Activated CD4-positive, alpha-beta T cell treated with anti-CD3 and anti-CD28 coated beads, Interleukin-2, amount 50 U/mL, for 1 hour (primary cell): ENCODE measurements at places on chromosomes 12 and 14.

DNA sequence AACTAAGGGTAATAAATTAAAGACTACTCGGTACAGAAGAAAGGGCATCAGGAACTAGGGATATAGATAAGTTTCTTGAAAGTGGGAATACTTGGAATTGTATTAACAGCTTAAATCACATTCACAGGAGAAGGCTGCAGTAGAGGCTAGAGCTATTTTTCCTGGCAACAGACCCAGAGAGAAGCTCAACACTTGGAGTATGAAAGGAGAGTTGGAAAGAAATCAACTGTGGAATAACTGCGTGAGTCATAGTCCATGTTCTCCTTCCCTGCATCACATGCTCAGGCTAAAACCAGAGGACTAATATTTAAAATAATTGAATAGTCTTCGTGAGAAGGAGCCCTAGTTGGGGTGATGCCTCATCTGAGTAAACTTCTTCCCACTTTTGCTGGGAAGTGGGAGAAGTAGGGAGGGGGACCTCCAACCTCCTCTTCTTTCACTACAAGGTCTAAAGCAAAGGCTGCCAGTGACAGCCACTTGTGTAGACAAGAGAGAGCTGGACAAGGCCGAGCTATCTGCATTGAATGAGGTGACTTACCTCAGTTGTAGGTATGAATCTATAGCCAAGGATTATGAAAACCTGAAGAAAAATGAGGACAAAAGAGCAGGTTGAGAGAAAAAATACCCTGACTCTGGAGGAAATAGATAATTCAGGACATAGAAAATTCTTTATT lies 32.7 kb downstream of the DYRK2 start:
- DNase-seq: no peak

DNA sequence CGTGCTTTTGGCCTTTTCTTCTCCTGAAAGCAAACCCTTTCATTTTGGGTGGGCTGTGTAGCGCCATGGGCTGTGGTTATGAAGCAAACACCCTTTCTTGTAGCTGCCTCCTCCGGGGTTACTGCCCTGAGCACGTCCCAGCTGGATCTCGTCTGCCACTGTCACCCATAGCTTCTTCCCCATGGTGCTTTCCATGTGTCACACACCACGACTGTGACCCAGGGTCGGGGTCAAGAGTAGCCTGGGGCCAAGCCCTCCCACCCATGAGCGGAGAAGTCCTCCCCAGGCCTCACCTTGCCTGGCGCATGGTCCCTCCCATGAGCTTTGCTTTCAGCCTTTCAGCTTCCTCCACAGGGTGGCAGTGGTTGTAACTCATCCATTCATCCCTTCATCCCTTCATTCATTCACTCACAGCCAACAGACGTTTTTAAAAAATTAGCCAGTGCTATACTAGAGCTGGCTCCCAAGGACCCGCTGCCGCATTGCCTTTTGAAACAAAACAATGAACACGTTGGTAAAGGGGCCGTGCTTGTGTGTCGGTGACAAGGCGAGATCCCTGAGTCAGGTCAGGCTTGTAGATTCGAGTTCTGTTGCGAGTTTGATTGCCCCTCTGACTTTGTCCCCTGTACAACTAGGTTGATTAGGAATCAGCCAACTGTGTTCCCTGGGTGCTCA lies 29.5 kb downstream of the MEG3 start:
- DNase-seq: no peak

GRCh38 chr14:72852194-72852593 lies 41.7 kb downstream of the DPF3 start:
- DNase-seq: no peak

DNA sequence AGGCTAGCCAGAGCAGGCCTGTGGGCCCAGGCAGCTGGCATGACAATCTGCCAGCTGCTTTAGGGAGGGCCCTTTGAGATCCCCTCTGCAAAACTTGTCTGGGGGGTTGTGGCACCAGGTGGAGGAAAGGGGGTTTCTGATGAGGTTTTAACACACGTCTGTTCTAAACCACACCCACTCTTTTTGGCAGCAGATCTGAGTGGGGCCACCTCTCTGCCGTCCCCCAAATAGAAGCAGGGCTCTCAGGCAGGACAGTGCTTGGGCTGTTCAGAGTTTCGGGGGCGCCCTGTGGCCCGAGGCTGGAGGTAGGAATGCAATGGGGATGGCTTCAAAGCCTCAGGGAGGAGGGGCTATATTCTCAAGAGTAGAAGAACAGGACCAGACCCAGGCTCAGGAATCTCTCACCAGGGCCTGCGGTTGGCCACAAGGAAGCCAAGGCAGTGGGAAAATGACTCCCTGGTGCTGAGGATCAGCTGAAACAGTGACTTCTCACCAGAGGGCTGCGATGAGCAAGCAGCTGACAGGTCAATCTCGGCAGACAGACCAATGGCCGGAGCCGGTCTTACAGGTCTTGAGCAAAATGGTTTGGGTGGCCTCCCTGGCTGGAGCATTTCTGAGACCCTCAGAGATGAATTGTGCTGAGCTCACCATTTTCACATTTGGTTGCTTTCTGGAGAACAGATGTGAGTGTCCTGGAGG lies 1.5 kb upstream of the KRT5 start:
- DNase-seq: no peak

GRCh38 chr14:74988131-74988530 lies 14.6 kb upstream of the EIF2B2 start:
- no peak for DNase-seq

GRCh38 chr12:94309373-94309772 lies 150.3 kb downstream of the CEP83 start:
- no peak for DNase-seq

- no peak for DNase-seq
These were observed 948.1 kb downstream of the NRXN3 start for GRCh38 chr14:79118291-79118690.

- no peak for DNase-seq
These were observed 19.7 kb downstream of the TSPAN19 start for GRCh38 chr12:85016413-85016812.

DNA sequence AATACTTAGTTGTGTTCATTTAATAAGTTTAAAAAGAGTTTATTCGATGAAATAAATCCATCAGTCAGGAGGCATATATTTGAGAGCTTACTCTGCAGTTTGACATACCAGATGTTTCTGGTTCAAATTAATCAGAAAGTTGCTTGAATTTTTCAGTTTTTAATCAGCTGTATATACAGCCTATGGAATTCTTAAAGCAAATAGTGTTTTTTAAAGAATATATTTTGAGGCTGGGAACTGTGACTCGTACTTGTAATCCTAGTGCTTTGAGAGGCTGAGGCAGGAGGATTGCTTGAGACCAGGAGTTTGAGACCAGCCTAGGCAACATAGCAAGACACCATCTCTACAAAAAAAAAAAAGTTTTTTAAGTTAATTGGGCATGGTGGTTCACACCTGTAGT lies 112.1 kb downstream of the MON2 start:
- DNase-seq: no peak

GRCh38 chr12:27193106-27193505 lies 51.0 kb upstream of the STK38L start:
- DNase-seq: no peak

GRCh38 chr14:97491697-97492096 lies 694.5 kb downstream of the VRK1 start:
- DNase-seq: no peak

DNA sequence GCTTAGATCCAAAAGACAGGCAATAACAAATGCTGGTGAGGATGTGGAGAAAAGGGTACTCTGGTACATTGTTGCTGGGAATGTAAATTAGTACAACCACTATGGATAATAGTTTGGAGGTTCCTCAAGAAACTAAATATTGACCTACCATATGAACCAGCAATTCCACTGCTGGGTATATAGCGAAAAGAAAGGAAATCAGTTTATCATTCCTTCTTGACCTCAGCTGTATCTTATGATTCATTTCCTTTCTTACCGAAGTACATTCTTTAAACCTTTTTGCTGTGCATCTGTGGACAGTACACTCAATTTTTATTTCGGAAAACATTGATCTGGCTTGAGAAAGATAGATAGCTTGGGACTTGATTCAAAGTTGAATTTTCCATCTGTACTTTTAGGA lies 183.2 kb upstream of the LRFN5 start:
- DNase-seq: no peak

DNA sequence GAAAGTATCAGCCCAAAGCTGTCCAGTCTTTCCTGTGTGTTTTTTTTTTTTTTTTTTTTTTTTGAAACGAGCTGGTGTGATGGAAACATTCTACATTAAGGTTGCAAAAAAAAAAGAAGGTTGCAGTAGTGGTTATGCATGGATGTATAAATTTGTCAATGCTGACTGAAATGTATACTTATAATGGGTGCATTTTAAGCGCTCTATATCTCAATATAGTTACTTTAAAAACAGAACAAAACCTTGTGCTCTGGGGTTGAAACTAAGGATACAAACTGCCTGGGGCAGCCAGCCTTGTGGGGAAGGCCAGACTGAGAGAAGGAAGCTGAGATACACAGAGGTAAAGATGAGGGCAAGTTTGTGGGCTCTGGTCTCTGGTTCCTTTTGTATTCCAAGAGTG lies 87.3 kb upstream of the RMST start:
- DNase-seq: no peak

DNA sequence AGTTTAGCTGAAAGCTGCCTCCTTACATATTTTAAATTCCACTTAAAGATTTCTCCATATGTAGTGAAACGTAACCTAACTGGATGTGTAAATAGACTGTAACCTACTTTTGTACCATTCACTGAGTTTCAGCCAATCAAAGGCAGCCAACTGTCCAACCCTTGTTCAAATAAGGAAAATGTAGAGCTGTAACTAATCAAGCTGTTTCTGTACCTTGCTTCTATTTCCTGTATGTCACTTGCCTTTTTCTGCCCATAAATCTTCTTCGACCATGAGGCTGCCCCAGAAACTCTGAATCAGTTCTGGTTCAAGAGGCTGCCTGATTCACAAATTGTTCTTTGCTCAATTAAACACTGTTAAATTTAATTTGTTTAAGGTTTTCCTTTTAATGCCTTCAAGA lies 6.3 kb downstream of the SLC7A8 start:
- DNase-seq: no peak

GRCh38 chr14:81946834-81947798 lies 413.5 kb upstream of the SEL1L start:
- DNase-seq: no peak

GRCh38 chr12:12606781-12607589 lies 4.7 kb upstream of the CREBL2 start:
- DNase-seq: no peak

GRCh38 chr14:22836301-22837113 lies at the start of gene MMP14:
TSS of gene MMP14 (plus strand) at chr14:22836585. CDS start at chr14:22836818, 233 bp downstream.
- DNase-seq: no peak

GRCh38 chr14:24578558-24578957 lies 2.5 kb upstream of the CTSG start:
- no peak for DNase-seq

DNA sequence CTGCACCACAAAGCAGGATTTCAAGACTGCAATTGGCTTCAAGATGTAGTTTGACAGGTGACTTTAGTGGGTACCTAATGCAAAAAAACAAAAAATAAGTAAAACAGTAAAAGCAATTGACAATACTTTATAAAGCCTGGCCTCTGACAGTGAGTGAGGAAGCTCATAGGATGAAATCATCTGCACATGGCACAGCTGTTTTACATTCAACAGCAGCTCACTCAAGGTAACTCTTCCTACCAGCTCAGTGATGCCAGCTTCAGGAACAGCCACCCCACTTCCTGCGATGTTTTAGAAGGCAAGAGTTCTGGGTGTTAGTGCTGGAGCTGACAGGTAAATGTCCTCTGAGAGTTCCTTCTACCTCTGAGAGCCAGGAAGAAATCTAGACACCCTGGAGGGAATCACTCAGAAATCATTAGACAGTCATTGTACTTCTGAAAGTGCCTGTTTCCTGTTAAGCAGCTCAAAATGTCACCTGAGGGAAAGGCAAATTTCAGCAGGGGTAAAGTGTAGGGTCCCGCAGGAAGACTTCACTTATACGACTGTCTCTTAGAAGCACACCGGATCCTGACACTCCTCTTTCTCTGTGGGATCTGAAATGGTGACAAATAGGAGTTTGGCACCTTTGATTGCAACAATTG lies 99.9 kb downstream of the FOXN3 start:
- no peak for DNase-seq

DNA sequence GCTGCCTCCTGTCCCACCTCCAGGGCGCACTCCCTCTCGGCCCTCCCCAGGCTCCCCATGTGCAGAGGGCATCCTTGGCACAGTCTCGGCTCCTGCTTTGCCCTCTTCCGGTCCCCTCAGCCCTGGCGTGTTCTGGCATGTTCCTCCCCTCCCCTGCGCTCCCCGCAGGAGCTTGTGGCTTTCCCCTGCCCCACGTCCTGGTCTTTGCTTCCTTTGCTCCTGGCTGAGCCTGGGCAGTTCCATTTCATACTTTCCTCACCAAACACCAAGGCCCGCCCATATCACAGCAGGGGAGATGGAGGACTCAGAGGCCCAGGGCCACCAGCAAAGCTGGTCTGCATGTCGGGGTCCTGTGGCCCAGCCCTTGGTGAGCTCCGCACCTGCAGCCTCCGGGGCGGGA lies 56.0 kb downstream of the FBRSL1 start:
- DNase-seq: no peak

- no peak for DNase-seq
These were observed 18.0 kb downstream of the LRCOL1 start for GRCh38 chr12:132592282-132592970.

GRCh38 chr14:80465546-80466220 lies 254.4 kb upstream of the DIO2 start:
- DNase-seq: no peak
